ENCODE measurements at places on chromosomes 2 and 18. TPM values are rescaled to one million over a fixed set of nuclear protein-coding genes. Genes with fewer than 3 reads are reported as not detected.

ALPI gene
- total RNA-seq, result not detected

TTL gene
- 30.9 TPM for total RNA-seq

LRATD1 gene
- 6.6 TPM for total RNA-seq

MBOAT2 gene
- total RNA-seq, result 16.8 TPM

RAB6C gene
- total RNA-seq, result not detected

TMEM163 gene
- total RNA-seq, result 2.5 TPM

CLEC4F gene
- total RNA-seq, result 0.54 TPM

TTN gene
- 16.4 TPM for total RNA-seq

RAD51AP2 gene
- total RNA-seq, result not detected

FKBP1B gene
- 12.5 TPM for total RNA-seq

TDRD15 gene
- total RNA-seq, result 0.42 TPM

DNA sequence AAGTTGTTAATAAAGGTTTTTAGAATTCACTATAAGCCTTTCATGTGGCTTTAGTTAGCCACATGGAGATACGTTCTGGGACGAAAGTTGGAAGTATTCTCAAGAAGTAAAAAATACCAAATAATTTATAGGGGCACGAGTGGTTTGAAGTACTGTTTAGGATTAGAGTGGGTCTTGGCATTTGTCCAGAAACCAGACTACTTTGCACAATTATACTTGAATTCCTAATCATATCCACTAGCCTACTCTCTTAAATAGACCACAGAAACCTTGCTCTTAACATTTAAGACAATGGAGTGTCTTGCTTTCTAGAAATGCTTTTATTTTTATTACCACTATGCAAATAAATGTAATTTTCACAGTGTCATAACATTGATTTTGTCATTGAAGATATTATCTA is 44.6 kb downstream of the UBE2E3 start:
- DNase-seq, result no peak
- H3K4me1 ChIP-seq, result peaks cover 3% of the 10 kb centered on the region
- no peak overlapping the region for H3K27ac ChIP-seq
- no peaks in the 10 kb centered on the region for H3K27me3 ChIP-seq
- no peak overlapping the region for H3K4me3 ChIP-seq

DNA sequence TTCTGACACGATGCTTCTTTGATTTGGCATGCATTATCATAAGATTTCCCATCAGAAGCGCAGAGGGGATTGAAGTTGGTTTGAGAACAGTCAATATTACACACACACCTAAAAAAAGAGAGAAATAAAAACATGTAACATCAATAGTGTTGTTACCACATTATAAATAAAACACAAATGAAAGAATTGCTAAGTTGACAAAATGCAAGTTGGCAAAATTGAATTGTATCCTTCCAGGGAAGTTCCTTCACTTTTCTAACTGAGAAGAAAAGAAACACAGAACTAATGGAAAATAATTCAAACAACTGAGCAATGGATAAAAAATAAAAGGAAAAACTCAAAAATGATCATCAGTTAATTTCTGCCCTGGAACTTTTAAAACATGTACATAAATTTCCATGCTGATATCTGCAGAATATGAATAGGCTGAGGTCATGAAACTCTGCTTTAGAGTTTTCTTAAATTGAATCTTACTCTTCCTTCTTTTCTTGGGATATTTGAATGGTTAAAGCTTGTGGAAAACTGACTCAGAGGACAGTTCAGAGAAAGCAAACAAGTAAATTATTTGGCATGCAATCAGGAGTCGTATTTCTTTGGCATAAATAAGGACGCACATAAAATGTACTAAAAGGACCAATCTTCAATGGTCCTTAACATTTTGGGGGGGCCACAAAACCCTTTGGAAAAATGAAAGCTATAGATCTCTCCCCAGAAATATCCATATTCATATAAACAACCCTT is 152.4 kb upstream of the CAVIN2 start:
- H3K27me3 ChIP-seq, result no peaks in the 10 kb centered on the region
- no peaks in the 10 kb centered on the region for H3K4me1 ChIP-seq
- H3K4me3 ChIP-seq, result no peak overlapping the region
- DNase-seq, result no peak
- H3K36me3 ChIP-seq, result no peaks in the 10 kb centered on the region
- H3K27ac ChIP-seq, result no peak overlapping the region

DNA sequence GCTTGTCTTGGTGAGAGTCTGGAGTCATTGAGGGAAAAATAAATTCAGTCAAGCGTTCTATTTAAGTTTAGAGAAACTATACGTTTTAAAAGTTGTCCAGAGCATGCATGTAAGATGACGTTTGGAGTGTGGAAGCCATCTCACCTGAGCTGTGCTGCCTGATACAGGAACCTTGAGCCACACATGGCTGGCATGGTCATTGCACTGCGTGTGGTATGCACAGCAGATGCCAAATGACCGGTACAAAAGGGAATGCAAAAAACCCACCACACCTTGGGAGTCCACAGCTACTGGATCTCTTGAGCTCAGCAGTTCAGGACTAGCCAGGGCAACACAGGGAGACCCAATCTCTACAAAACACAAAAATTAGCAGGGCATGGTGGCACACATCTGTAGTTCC is 4.3 kb downstream of the MZT2B start:
- peaks cover 11% of the 10 kb centered on the region for H3K4me1 ChIP-seq
- no peak overlapping the region for H3K27ac ChIP-seq
- no peak for DNase-seq
- H3K27me3 ChIP-seq, result no peaks in the 10 kb centered on the region

- H3K4me1 ChIP-seq, result peaks cover 9% of the 10 kb centered on the region
- no peak for DNase-seq
- no peaks in the 10 kb centered on the region for H3K27me3 ChIP-seq
- peaks cover 9% of the 10 kb centered on the region for H3K36me3 ChIP-seq
- H3K27ac ChIP-seq, result no peak overlapping the region
Observed at GRCh38 chr2:224764565-224765236, 48.5 kb upstream of the CCDC195 start.

DNA sequence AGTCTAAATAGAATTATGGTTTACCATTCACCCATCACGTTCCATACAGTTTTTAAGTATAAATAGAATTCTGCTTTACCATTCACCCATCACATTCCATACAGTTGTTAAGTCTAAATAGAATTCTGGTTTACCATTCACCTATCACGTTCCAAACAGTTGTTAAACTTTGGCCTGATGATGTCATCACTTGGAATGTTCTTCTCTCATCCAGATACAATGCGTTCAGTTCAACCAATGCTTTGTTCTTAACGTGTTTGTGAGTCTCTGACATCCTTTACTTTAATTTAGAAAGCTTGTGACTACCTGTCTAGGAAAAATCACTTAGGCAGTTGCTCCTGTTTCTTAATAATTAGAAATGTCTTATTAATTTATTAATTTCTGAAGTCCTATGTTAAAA is 236.3 kb upstream of the RASGRP3 start:
- no peak overlapping the region for H3K4me3 ChIP-seq
- H3K27me3 ChIP-seq, result no peaks in the 10 kb centered on the region
- peak overlapping the region; percentile 2 for H3K27ac ChIP-seq
- no peak for DNase-seq

- no peak overlapping the region for H3K27ac ChIP-seq
- DNase-seq, result no peak
- H3K27me3 ChIP-seq, result no peaks in the 10 kb centered on the region
- H3K36me3 ChIP-seq, result no peaks in the 10 kb centered on the region
Observed at GRCh38 chr2:128317181-128317898, 1.3 kb downstream of the HS6ST1 start.

DNA sequence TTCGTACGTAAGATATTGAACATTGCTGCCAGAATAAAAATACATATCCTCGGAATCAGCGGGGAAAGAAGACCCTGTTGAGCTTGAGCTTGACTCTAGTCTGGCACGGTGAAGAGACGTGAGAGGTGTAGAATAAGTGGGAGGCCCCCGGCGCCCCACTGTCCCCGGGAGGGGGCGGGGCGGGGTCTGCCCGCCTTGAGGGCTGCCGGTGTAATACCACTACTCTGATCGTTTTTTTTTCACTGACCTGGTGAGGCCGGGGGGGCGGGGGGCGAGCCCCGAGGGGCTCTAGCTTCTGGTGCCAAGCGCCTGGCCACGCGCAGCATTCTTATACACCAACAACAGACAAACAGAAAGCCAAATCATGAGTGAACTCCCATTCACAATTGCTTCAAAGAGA is 324.0 kb upstream of the REG3G start:
- H3K27me3 ChIP-seq, result no peaks in the 10 kb centered on the region
- no peak overlapping the region for H3K4me3 ChIP-seq
- H3K4me1 ChIP-seq, result no peaks in the 10 kb centered on the region
- no peak for DNase-seq

DNA sequence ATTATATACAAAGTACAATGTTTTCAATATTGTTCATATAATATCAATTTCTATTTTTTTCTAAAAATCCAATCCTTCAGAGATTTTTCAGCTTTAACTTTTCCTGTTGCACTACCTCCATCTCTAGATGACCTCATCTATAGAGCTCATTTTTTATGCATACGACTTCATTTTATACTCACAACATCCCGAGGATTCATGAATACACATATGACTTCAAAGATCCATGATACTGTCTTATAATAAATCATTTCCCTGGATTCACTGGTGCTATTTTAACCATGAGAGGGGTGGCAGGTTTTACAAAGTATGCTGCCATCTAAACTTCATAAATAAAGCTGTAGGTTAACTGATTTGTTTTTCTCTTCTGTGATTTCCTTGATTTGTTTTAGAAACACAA is 694.6 kb downstream of the EPHA4 start:
- no peak overlapping the region for H3K27ac ChIP-seq
- H3K4me3 ChIP-seq, result no peak overlapping the region
- no peaks in the 10 kb centered on the region for H3K27me3 ChIP-seq
- H3K4me1 ChIP-seq, result no peaks in the 10 kb centered on the region
- H3K36me3 ChIP-seq, result no peaks in the 10 kb centered on the region

- H3K4me1 ChIP-seq, result peaks cover 8% of the 10 kb centered on the region
- no peak overlapping the region for H3K27ac ChIP-seq
- no peak overlapping the region for H3K4me3 ChIP-seq
- DNase-seq, result no peak
Observed at GRCh38 chr2:202762556-202762955, 109.0 kb downstream of the ICA1L start.

GRCh38 chr2:43018179-43019024 is 208.0 kb downstream of the ZFP36L2 start:
- H3K4me3 ChIP-seq, result no peak overlapping the region
- no peak overlapping the region for H3K27ac ChIP-seq
- no peak for DNase-seq
- H3K36me3 ChIP-seq, result no peaks in the 10 kb centered on the region
- H3K27me3 ChIP-seq, result no peaks in the 10 kb centered on the region

DNA sequence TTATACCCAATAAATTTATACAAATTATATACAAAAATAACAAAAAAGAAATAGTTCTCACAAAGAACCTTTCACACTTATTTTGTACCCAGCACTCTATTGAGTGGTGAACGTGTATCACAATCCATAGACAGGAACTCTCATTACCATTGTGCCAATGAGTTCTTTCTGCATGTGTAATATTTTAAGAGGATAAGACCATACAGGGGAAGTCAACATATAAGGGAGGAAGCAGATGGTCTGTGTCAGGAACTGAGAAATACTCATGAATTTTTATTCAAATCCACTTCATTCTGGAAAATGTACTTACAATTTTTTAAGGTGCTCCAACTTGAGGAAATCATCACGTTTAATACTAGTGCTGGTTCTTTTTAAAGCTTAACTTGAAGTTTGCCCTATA is 27.1 kb upstream of the ELOA2 start:
- H3K27me3 ChIP-seq, result no peaks in the 10 kb centered on the region
- no peaks in the 10 kb centered on the region for H3K36me3 ChIP-seq
- no peaks in the 10 kb centered on the region for H3K4me1 ChIP-seq
- H3K27ac ChIP-seq, result no peak overlapping the region
- DNase-seq, result no peak

GRCh38 chr2:239393941-239394340 is 6.9 kb downstream of the HDAC4 start:
- DNase-seq, result no peak
- H3K27ac ChIP-seq, result no peak overlapping the region
- no peak overlapping the region for H3K4me3 ChIP-seq
- H3K27me3 ChIP-seq, result no peaks in the 10 kb centered on the region

- no peak overlapping the region for H3K4me3 ChIP-seq
- no peaks in the 10 kb centered on the region for H3K36me3 ChIP-seq
- H3K27ac ChIP-seq, result no peak overlapping the region
- DNase-seq, result no peak
- H3K4me1 ChIP-seq, result peaks cover 7% of the 10 kb centered on the region
Observed at GRCh38 chr2:136238286-136239078, 120.5 kb upstream of the CXCR4 start.

DNA sequence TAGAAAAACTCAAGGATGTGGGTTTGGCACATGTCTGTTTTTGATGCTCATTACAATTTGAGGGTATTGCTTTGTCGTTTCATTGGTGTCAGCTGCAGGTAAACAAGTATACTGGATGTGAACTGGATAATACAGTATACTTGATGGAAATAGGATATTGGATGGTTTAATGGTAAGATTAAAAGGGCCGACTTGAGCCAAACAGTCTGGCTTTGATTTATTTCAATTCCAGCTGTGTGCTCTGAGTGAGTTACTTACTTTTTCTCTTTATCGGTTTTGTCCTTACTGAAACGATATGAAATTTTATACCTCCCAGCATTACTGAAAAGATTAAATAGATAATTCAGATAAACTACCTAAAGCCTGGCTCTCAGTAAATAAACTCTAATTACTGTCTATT is 227.6 kb downstream of the ASXL3 start:
- no peaks in the 10 kb centered on the region for H3K36me3 ChIP-seq
- H3K27me3 ChIP-seq, result no peaks in the 10 kb centered on the region
- no peak overlapping the region for H3K27ac ChIP-seq
- H3K4me1 ChIP-seq, result no peaks in the 10 kb centered on the region
- no peak for DNase-seq
- H3K4me3 ChIP-seq, result no peak overlapping the region

DNA sequence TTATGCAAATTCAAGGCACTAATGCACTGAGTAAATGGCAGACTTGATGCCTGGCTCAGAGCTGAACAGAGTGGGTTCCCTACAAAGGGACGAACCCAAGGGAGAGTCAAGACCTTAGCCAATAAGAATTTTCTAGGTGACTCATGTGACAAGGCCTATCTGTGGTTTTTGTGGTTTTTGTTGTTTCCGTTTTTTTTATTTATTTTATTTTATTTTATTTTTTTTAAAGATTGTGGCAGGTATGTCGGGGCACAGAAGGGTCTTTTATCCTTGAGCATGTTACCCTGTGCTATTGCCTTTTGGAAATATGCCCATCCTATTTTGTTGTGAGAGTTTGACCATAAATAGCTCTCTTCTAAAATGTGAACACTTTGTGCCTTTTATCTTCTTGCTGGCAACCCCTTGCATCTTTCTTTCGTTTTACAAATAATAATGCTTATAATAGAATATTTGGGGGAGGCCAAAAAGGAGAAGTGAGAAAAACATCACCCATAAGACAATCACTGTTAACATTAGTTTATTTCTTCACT is 113.4 kb upstream of the AQP4 start:
- H3K4me1 ChIP-seq, result no peaks in the 10 kb centered on the region
- H3K27ac ChIP-seq, result no peak overlapping the region
- no peak for DNase-seq
- no peaks in the 10 kb centered on the region for H3K36me3 ChIP-seq

GRCh38 chr18:3401669-3402620 is 48.0 kb upstream of the TGIF1 start:
- DNase-seq, result no peak
- no peaks in the 10 kb centered on the region for H3K36me3 ChIP-seq
- H3K4me1 ChIP-seq, result no peaks in the 10 kb centered on the region
- H3K4me3 ChIP-seq, result no peak overlapping the region
- H3K27ac ChIP-seq, result no peak overlapping the region
